Thymus (tissue), 14 donors: ENCODE measurements at places on chromosomes 2 and 18.

GRCh38 chr2:22902180-22902550 is 482.8 kb upstream of the KLHL29 start:
- no peak for DNase-seq
- H3K36me3 ChIP-seq, result no peaks in the 10 kb centered on the region
- no peak overlapping the region for H3K4me3 ChIP-seq
- H3K4me1 ChIP-seq, result no peaks in the 10 kb centered on the region
- no peaks in the 10 kb centered on the region for H3K27me3 ChIP-seq

GRCh38 chr2:160142472-160142871 is 57.6 kb downstream of the ITGB6 start:
- no peaks in the 10 kb centered on the region for H3K4me1 ChIP-seq
- no peaks in the 10 kb centered on the region for H3K27me3 ChIP-seq
- H3K27ac ChIP-seq, result no peak overlapping the region

- peaks cover 11% of the 10 kb centered on the region for H3K4me1 ChIP-seq
- no peaks in the 10 kb centered on the region for H3K36me3 ChIP-seq
- no peak overlapping the region for H3K4me3 ChIP-seq
- H3K27ac ChIP-seq, result no peak overlapping the region
These were observed 12.5 kb downstream of the VAPA start for GRCh38 chr18:9926223-9926894.

GRCh38 chr18:10085416-10085815 is 171.6 kb downstream of the VAPA start:
- DNase-seq, result no peak
- H3K36me3 ChIP-seq, result no peaks in the 10 kb centered on the region
- H3K27ac ChIP-seq, result no peak overlapping the region
- peaks cover 17% of the 10 kb centered on the region for H3K4me1 ChIP-seq

- peaks cover 12% of the 10 kb centered on the region for H3K27me3 ChIP-seq
- no peaks in the 10 kb centered on the region for H3K4me1 ChIP-seq
- no peak for DNase-seq
- H3K27ac ChIP-seq, result no peak overlapping the region
- peaks cover 8% of the 10 kb centered on the region for H3K36me3 ChIP-seq
These were observed 23.8 kb downstream of the MPHOSPH10 start for GRCh38 chr2:71154279-71154678.

DNA sequence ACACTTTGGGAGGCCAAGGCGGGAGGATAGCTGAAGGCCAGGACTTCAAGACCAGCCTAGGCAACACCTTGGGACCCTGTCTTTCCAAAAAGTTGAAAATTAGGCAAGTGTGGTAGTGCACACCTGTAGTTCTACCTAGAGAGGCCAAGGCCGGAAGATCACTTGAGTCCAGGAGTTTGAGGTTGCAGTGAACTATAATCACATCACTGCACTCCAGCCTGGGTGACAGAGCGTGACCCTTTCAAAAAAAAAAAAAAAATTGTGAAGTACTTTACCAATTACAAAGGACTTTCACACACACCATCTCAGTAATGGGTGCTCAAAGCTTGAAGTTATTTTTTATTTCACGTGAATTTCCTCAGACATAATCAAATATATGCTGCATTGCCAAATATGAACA is 65.0 kb downstream of the ATAD2B start:
- no peak for DNase-seq
- H3K36me3 ChIP-seq, result peaks cover 44% of the 10 kb centered on the region
- no peaks in the 10 kb centered on the region for H3K4me1 ChIP-seq
- no peaks in the 10 kb centered on the region for H3K27me3 ChIP-seq
- no peak overlapping the region for H3K4me3 ChIP-seq

DNA sequence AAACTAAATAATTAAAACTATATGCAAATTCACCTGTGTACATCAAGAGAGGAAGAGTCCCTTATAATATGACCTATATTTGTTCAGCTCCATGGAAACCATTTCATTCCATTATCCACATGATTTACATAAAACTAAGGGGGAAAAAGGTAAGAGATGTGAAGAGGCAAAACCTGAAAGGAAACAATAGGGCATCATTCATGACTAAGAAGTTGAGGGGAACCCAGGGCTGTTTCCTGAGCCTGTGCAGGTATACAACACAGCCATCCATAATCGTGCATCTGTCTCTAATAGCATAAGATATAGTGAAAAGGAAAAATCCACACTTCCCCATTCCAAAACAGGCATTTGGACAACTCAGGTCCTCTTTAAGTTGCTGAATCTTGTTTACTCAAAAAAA is 151.3 kb downstream of the NR4A2 start:
- H3K27me3 ChIP-seq, result no peaks in the 10 kb centered on the region
- no peak for DNase-seq
- H3K4me3 ChIP-seq, result no peak overlapping the region
- no peaks in the 10 kb centered on the region for H3K36me3 ChIP-seq

GRCh38 chr2:218896501-218897393 is 16.1 kb downstream of the WNT10A start:
- H3K36me3 ChIP-seq, result no peaks in the 10 kb centered on the region
- H3K27me3 ChIP-seq, result peaks cover 90% of the 10 kb centered on the region
- no peak overlapping the region for H3K27ac ChIP-seq
- H3K4me1 ChIP-seq, result peaks cover 27% of the 10 kb centered on the region

DNA sequence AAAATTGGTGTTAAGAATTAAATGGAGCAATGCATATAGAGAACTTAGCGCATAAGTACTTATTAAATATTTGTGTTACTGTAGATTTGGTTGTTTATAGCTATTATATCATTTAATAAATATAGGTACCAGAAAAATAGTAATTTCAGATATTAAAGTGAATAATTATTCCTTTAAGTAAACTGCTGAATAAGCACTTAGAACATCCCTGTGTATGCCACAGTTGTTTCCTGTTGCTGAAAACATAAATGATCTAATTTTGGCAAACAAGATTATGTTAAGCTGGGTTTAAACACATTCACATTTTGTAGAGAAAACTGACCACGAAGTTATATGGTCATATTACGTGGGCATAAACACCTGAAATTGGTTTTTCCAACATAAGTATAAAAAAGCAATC is 388.0 kb upstream of the ZNF804A start:
- H3K27me3 ChIP-seq, result no peaks in the 10 kb centered on the region
- H3K4me1 ChIP-seq, result no peaks in the 10 kb centered on the region
- no peak overlapping the region for H3K27ac ChIP-seq
- no peaks in the 10 kb centered on the region for H3K36me3 ChIP-seq

DNA sequence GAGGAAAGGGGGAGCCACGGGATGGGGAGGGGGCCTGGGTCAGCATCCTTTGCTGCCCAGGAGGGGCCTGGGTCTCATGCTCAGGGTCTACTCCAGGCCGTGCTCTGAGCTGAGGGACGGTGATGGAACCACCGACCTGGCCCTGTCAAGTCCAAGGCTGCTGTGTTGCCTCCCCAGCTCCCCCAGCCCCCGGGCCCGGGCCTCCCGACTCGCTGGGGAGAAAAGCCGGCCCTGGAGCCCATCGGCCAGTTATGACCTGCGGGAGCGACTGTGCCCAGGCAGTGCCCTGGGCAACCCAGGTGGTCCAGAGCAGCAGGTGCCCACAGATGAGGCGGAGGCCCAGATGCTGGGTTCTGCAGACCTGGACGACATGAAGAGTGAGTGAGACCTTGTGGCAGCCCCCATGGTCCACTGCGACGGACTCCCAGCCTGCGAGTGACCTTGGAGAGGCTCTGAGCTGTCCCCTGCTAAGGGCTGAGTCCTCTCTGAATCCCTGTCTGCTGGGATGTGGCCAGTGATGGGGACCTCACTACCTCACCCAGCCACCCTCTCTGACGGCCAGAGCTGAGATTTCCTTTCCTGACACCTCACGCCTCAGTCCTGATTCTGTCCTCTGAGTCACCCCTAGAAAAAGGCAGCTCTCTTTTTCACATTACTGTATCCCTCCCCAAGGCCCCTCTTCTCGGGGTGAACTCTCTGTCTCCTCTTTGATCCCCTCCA is 2.7 kb downstream of the SLC4A3 start:
- peaks cover 19% of the 10 kb centered on the region for H3K4me1 ChIP-seq
- no peak overlapping the region for H3K4me3 ChIP-seq
- no peak for DNase-seq
- H3K27ac ChIP-seq, result no peak overlapping the region

DNA sequence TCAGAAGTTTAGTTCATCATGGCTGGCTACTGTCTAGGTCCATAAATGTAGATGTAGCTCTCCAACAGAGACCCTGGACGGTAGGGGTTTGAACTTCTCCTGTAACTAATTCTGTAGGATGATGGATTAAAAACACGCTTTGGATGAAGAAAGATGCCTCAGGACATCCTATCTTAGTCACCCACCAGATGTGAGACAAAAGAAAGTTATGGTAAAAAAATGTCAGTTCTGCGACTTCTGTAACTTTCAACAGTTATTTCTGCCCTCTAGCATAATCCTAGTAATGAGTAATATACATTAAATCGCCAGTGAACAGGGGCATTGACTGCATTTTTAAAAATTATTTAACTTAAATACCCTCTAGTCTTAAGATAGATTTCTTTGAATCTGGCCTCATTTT is 210.1 kb upstream of the LRATD1 start:
- H3K36me3 ChIP-seq, result no peaks in the 10 kb centered on the region
- no peak overlapping the region for H3K4me3 ChIP-seq
- no peak for DNase-seq
- H3K27ac ChIP-seq, result no peak overlapping the region
- no peaks in the 10 kb centered on the region for H3K27me3 ChIP-seq

DNA sequence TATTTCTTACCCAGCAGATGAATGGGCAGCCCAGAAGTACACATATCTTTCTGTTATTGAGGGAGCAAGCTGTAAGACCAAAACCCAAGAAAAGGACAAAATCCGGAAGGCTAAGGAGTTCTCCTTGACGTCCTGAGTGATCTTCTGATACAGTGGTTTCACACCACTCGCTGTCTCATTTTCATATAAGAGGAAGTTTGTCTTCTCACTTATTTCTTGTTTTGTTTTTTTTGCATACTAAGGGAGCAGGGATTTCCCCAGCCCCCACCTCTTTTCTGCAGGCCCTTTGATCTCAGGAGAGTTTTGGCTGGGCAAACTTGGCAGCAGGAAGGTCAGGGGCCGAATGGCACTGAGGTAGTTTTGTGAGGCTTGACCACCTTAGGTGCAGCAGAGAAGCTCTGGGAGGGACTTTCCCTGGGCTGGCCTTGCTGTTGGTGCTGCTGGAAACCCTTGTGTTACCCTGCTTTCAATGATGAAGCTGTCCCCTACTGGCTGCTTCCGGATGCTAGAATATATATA is 13.3 kb downstream of the CHRNA1 start:
- no peaks in the 10 kb centered on the region for H3K4me1 ChIP-seq
- H3K27ac ChIP-seq, result no peak overlapping the region
- H3K27me3 ChIP-seq, result peaks cover 6% of the 10 kb centered on the region

GRCh38 chr2:219844401-219845091 is 217.1 kb downstream of the SLC4A3 start:
- H3K36me3 ChIP-seq, result no peaks in the 10 kb centered on the region
- no peak overlapping the region for H3K4me3 ChIP-seq
- no peak for DNase-seq
- H3K27me3 ChIP-seq, result no peaks in the 10 kb centered on the region
- H3K27ac ChIP-seq, result no peak overlapping the region
- no peaks in the 10 kb centered on the region for H3K4me1 ChIP-seq

DNA sequence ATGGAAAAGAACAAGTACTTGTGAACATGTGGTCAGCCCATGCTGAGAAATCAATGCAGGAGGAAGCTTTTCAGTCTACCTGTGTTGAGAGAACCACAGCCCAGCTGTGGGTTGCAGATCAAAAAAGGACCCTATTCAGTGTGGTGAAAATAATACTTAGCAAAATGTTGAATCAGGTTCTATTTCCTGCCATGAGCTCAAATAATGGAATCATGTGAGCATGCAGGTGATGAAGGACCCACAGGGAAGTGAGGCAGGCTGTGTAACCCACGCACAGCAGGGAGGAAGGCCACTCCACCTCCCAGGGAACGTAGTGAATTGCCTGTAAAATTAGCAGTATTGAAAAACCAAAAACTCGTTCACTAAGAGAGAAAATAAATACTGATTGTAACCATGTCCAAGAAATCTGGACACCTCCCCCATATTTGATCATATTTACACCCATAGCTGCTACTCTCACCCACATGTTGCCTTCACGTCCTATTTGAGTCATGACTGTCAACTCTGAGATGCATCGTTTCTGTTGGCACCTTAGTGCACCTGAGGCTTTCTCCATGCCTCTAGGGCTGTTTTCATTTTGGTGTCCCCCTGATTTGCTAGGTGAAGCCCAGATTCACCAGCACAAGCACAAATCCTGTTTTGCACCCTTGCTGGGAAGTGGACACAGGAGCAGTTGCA is 20.5 kb upstream of the BCL2L11 start:
- no peaks in the 10 kb centered on the region for H3K4me1 ChIP-seq
- no peaks in the 10 kb centered on the region for H3K36me3 ChIP-seq
- no peak overlapping the region for H3K27ac ChIP-seq
- DNase-seq, result no peak
- H3K27me3 ChIP-seq, result no peaks in the 10 kb centered on the region

GRCh38 chr2:109392140-109392539 is 221.6 kb downstream of the SEPTIN10 start:
- no peaks in the 10 kb centered on the region for H3K36me3 ChIP-seq
- H3K27me3 ChIP-seq, result no peaks in the 10 kb centered on the region
- no peak for DNase-seq
- no peak overlapping the region for H3K27ac ChIP-seq
- H3K4me3 ChIP-seq, result no peak overlapping the region
- H3K4me1 ChIP-seq, result peaks cover 13% of the 10 kb centered on the region

DNA sequence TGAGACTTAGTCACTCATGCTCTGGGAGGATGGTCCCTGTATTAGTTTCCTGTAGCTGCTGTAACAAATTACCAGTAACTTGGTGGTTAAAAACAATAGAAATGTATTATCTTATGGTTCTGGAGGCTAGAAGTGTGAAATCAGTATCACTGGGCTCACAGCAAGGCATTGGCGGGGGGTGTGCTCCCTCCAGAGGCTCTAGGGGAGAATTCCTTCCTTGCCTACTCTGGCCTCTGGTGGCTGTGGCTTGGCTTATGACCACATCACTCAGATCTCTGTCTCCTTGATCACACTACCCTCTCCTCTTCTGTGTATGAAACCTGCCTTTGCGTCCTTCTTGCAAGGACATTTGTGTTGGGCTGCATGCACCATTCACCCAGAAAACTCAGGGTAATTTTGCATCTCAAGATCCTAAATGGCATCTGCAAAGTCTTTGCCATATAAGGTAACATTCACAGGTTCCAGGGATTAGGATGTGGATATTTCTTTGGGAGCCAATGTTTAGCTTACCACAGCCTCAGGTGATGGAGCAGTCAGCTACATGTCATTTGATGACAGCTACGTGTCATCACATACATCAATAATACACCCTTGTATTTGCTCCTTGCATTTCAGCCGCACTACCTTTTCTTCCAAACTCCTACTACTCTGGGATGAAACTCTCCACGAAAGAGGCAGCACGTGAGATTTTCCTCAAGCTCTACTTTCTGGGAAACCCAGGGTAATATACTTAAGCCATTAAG is 49.6 kb upstream of the POU3F3 start:
- no peaks in the 10 kb centered on the region for H3K4me1 ChIP-seq
- H3K36me3 ChIP-seq, result no peaks in the 10 kb centered on the region
- no peak overlapping the region for H3K4me3 ChIP-seq
- H3K27ac ChIP-seq, result no peak overlapping the region
- H3K27me3 ChIP-seq, result no peaks in the 10 kb centered on the region

DNA sequence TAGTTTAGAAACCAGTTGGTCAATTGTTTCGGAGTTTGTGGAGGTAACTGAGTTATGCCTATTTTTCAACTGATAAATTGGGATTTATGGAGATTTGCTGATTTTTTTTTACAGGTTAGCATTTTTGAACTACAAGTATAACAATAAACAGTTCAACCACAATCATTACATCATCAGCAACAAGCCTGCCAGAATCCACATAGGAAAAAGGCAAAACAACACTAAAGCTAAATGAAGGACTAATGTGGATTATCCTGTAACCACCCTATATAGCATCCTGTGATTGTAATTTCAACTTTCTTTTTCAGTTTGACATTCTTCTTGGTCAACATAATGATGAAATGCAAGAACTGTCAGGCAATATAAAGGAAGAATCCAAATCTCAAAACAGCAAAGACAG is 76.5 kb downstream of the CCDC102B start:
- DNase-seq, result no peak
- H3K4me3 ChIP-seq, result no peak overlapping the region
- H3K27ac ChIP-seq, result no peak overlapping the region
